Activated naive CD4-positive, alpha-beta T cell (primary cell): ENCODE measurements at places on chromosomes 3 and 15.

GRCh38 chr15:62769604-62770003 lies 272.9 kb upstream of the TPM1 start:
- no peak for DNase-seq

- no peak for DNase-seq
Measured at GRCh38 chr3:4977853-4978203, 1.4 kb upstream of the BHLHE40 start.

DNA sequence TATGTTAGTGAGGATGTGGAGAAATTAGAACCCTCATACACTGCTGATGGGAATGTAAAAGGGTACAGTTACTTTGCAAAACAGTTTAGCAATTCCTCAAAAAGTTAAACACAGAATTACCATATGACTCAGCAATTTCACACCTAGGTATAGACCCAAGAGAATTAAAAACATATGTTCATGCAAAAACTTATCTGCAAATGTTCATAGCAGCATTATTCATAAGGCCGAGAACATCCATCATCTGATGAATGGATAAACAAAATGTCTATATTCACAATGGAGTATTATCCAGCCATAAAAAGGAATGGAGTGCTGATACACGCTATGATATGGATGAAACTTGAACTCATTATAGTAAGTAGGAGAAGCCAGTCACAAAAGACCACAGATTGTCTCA lies 10.3 kb downstream of the SEC13 start:
- no peak for DNase-seq

DNA sequence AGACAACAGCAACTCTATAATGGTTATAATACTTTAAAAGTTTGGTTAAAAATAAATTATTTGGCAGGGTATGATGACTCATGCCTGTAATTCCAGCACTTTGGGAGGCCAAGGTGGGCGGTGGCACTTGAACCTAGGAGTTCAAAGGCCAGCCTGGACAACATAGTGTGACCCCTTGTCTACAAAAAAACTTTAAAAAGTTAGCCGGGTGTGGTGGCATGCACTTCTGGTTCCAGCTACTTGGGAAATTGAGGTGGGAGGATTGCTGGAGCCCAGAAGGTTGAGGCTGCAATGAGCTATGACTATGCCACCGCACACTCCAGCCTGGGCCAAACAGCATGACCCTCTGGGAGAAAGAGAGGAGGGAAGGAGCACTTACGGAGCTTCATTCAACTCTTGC lies 7.7 kb upstream of the TRPC1 start:
- DNase-seq, result no peak

DNA sequence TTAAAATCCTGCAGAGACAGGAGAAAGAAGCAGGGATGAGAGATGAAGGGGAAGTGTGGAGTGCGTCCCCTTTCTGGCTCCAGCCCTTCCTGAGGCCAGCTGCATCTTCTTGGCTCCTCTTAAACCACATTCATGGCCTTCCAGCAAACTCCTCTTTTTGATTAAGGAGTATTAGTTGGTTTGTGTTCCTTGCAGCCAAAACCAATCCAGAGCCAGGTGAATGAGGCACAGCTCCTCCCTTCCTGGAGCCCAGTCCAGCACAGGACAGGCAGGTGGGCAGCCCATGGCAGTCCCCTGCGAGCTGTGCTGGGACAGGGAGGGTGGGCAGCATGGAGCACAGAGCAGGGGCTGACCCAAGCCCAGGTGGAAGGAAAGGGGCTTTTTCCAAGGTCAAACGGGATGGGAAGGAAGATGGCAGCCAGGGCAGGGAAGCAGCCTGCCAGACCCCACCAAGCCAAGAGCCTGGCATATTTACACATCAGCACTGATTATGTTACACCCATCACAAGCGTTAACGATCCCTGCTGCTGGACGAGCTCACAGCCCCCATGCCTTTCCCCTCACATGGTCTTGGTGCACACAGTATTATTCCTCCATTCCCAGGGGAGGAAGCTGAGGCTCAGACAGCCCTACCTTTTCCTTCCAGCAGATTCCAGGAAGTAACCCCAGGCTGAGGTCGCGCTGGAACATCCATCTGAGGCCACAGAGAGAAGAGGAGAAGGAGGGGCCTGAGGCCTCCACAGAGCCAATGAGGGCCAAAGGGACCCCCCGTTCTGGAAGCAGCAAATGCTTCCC lies 175.6 kb downstream of the SMAD6 start:
- no peak for DNase-seq

DNA sequence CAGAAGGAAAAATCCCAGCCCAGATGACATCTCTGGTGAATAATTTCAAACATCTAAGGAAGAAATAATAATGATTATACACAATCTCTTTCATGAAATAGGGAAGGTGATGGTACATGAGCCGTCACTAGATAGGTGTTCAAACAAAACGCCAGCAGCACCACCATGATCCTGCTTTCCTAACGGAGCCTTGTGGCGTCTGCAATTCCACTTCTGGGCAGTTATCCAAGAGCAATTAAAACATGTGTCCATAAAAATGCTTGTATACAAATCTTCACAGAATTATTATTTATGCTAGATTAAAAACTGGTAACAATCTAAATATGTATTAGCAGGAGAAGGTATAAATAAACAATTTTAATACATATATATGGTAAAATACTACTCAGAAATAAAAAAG lies 33.7 kb downstream of the RTP4 start:
- DNase-seq, result no peak

DNA sequence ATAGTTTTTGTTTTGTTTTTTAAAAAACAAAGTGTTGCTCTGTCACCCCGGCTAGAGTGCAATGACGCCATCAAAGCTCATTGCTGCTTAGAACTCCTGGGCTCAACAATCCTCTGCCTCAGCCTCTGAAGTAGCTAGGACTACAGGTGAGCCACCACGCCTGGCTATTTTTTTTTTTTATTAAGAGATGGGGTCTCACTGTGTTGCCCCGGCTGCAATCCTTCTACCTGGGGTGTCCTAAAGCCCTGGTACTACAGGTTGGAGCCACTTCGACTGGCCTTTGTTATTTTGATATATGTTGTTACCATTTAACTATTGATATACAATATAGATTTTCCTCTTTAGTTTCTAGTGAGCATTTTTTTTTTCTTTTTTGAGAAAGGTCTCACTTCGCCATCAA lies 2.6 kb downstream of the NGLY1 start:
- DNase-seq, result no peak

DNA sequence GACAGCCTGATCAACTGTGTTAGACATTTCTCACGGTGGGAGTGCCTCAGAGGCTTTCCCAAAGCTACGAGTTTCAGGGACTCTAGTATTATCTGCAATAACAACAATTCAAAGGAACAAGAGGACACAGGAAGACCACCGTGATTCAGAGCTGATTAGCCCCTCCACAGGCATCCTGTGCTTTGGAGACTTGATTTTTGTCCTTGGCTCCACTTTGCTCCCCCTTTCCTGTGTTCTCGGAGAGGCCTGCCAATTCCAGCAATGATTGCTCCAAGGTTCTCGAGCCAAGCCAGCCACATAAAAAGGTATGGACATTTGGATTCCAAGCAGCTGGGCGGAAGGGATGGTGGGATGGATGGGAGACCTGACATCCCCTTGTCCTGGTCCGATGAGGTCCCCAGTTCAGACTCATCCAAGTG lies 14.3 kb downstream of the EHD4 start:
- DNase-seq, result no peak

DNA sequence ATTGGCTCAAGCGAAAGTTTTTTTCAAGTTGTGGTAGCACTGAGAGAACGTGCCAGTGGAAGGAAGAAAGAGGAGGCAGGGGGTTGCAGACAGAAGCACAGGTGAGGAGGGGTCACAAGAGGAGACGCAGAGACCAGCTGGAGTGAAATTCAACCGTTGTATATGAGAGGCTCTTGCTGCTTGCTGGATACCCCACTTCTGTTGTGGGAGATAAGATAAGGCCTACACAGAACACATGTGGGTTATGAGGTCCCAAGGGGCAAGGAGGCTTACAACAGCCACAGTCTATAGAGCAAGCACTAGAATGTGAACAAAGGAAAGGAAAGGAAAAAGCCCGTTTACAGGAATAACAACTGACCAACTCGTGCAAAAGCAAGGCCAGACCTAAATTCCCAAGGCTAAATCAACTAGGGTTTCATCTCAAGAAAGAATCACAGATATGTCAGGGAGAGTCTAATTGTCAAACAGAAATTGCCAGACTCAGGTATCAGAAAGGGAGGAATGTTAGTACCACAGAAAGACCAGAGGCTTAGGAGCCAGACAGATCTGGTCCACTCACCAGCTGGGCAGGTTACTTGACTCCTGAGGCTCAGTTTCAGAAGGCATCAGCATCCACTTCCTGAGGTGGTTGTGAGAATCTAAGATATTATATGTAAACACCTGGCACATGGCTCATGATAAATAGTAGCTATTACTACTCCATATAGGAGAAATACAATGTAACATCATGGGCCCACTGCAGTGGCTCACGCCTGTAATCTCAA lies 60.9 kb downstream of the MSL2 start:
- no peak for DNase-seq

DNA sequence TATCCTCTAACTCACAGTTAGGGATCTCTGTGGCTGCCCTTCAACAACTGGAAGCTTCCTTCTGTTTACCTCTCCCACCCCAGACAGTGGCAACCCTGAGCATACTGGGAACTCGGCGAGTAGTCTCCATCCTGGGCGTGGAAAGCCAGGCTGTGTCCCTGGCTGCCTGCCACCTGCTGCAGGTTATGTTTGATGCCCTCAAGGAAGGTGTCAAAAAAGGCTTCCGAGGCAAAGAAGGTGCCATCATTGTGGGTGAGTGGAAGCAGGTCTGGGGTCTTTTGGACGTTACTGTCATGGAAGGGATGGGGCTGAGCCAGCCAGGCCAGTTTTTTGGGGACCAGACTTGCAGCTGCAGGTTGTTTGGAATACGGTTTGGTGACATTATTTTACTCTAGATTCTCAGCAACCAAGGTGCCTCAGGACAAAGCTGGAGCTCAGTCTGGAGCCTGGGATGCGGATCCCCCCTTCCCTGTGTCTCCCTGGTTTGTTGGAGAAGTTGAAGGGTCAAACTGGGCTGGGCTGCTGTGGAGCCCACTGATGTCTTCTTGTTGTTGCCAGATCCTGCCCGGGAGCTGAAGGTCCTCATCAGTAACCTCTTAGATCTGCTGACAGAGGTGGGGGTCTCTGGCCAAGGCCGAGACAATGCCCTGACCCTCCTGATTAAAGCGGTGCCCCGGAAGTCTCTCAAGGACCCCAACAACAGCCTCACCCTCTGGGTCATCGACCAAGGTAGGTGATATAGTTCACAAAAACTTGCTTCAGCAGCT lies 7.5 kb downstream of the UNC45A start:
- DNase-seq, result no peak

DNA sequence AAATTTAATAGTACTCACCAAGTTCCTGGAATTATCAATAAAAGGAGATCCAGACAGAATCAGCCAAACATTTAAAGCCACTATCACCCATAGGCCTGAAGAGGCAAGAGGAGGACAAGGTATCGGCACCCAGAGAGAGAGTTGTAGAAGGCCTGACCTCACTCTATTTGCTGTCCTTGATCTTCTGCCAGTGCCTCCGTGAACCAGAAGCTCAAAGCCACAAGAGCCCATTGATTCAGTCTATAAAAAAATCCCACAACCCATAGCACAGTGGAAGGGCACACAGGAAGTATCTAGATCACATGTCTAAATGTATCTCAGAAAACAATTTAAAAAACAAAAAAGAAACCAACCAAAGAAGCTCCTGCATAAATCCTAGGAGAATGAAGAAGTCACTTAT lies 68.6 kb upstream of the FAM174B start:
- DNase-seq, result no peak

GRCh38 chr3:70853161-70853944 lies 540.9 kb upstream of the MDFIC2 start:
- no peak for DNase-seq

DNA sequence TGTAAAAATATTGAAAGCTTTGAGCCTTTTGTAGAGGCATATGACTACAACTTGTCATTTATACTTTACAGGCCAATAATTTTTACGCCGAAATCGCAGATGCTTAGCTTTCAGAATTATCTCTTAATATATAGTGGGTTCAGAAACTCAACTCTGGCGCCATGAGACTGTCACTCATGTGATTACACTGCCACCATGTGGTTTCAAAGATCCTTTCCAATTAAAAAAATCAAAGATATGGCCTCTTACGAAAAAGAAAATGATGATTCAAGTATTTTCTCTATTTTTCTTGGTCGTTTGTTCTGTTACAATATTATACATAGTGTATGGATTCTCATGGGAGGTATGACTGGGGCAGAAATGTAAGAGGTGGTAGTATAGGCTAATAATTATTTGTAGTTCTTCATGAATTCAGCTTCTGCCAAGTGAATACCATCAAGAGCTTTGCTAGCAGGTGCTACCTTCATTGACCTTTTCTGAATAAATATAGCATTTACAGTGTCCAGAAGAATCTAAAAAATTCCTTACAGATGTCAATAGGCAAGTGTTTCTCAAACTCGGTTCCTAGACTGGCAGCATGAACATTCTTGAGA lies 751.7 kb upstream of the GOLIM4 start:
- no peak for DNase-seq

- no peak for DNase-seq
Measured at GRCh38 chr15:89809093-89809786, 5.4 kb downstream of the ANPEP start.

DNA sequence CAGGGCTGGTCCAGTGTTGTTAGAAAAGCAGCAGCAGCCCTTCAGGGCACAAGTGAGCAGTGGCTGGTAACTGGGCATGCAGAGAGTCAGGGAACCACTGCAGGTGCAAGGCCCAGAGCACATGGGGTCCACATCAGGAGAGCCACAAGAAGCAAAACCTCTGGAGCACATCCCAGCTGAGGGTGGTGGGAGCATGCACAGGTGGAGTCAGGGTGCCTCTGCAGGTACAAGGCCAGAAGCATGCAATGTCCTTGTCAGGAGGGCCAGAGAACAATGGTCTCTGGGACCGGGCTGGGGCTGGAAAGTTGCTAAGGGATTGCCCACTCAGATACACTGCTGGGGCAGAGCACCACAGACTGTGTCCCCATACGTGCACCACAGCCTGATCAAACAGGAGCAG lies 226.1 kb upstream of the UBE2E2 start:
- no peak for DNase-seq

- no peak for DNase-seq
Measured at GRCh38 chr15:65292938-65293518, 2.8 kb upstream of the RNU5A-1 start.

DNA sequence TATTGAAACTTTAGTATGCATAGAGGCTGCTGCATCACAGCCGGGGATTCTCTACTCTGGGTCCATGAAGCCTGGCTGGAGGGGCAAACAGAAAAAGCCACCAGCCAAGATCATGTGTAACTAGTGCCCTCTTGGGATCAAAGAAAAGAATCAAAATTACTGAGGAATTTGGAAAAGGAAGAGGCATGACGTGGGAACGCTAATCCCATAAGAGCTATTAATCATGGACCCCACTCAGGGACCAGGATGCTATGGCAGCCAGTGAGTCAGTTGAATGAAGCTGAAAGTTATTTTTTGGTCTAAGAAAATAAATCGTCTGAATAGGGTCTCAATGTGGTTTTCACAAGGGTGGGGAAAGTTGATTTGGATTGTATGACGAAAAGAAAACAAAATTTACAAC lies 1165.1 kb downstream of the ROBO2 start:
- no peak for DNase-seq

GRCh38 chr15:39013262-39013661 lies 448.6 kb upstream of the RASGRP1 start:
- no peak for DNase-seq
